AG04450 (cell line): ENCODE measurements at places on chromosomes 5 and 9.

- DNase-seq = no peak
Measured at GRCh38 chr9:124624735-124624992, 117.5 kb upstream of the NR5A1 start.

- DNase-seq = no peak
Measured at GRCh38 chr5:57488215-57488955, 5.8 kb upstream of the ACTBL2 start.

DNA sequence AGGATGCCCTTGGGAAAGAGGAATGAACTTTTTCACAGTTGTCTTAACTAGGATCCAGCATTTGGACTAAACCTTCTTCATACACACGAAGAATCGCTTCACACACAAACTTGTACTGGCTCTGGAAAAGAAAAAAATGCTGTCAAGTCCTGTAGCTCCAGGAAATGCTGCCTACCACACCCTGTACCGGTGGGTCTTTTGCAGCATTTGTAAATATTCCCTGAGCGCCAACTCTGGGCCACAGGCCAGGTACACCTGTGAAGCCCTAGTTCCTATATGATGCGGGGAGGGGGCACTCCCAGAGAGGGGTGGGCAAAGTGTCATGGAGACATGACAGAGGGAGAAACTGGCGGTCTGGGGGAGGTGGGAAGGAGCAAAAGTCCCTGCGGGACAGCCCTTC lies 58.7 kb upstream of the EPB41L4B start:
- DNase-seq = no peak

DNA sequence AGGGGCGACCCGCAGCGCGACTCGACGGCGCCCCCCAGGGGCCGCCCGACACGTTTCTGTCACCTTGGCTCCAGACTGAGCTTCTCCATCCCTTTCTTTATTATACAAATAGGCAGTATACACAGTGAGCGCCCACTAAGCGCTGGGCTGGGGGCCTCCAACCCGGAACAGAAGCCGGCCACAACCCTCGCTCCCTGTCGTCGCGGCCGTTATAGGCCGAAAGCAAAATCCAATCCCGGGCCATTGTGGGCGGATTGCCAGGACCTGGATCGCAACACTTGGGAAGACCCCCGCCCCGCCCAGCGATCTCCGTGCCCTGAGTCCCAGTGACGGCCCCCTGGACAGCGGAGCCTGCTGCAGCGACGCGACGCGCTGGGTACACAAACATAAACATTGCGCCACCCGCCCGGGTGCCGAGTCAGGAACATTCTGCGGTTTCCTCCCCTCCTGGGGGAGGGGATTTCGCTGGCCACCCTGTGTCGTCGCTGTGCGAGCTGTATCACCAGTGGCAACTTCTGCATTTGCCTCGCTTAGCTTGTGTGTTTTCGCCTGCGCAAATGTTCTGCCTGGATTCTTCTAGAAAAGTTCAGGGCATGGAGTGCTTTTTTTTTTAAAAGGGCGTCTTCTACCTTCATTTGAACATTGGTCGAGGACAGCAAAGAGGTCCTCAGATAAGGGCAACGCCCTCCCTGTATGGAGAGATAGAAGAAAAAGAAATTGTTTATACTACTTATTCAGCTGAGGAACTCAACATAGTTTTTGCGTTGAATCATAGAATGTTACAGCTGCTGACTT lies 1.3 kb upstream of the DUSP1 start:
- DNase-seq = peak; percentile 80

- no peak for DNase-seq
Measured at GRCh38 chr9:114914139-114914538, 16.3 kb downstream of the TNFSF8 start.

GRCh38 chr5:106269252-106269843 lies 1401.4 kb downstream of the EFNA5 start:
- no peak for DNase-seq
